GM23248 (cell line): ENCODE measurements at places on chromosomes 2 and 18.
A peak's percentile ranks its signal among the peaks of the same experiment; 100 is the strongest.

DNA sequence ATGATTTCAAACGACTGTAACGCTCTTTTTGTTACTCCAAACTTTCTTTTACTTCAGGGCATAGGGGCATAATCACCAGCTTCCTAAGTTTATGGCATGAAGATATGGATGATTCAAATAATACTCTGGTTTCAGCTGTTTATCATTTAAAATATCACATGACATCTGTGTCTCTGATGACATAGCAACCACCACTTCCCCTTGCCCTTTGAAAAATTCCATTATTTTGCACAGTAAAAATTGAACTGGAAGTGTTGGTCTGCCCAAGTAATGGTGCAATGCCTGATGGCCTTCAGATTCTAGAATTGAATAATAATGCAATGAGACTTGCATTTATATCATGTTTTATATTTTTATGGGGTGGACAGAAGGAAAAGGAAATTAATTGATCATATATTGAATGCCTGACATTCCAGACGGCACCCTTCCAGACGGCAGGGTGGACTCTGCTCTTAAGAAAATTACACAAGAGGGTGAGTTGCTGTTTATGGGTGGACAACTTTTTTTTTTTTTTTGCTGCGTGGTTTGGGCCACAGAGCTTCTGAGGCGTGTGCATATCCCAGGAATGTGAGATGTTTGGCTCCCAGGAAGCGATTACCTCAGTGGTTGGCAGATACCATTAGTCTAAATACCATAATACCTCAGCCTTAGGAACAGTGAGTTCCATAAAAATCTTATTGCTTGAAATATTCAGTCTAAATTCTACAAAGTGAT, 101.7 kb upstream of the ZNF521 start:
- peak; percentile 80 for DNase-seq

DNA sequence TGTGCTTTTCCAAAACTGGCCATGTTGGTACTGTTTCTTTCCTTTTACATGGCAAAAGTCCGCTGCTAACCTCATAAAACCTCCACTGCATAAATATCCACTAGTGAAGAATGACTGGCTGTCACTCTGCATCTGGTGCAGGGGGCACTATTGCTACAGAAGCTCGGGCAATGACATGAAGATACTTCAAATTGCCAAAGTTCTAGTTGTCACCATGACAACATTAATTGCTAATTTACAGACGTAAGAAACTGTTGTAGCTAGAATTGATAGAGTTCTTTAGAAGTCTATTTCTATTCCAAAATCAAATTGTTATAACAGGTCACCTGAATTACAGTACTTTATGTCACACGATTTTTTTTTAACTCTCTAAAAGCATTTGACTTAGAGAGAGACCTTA, 845 bp downstream of the CFAP210 start:
- peak; percentile 32 for DNase-seq

GRCh38 chr2:241071677-241072111, 30.4 kb downstream of the MTERF4 start:
- no peak for DNase-seq

- peak; percentile 46 for DNase-seq
Measured at GRCh38 chr2:40284797-40285196, 167.1 kb downstream of the SLC8A1 start.

- no peak for DNase-seq
Measured at GRCh38 chr18:44545359-44545985, 135.2 kb upstream of the SETBP1 start.

DNA sequence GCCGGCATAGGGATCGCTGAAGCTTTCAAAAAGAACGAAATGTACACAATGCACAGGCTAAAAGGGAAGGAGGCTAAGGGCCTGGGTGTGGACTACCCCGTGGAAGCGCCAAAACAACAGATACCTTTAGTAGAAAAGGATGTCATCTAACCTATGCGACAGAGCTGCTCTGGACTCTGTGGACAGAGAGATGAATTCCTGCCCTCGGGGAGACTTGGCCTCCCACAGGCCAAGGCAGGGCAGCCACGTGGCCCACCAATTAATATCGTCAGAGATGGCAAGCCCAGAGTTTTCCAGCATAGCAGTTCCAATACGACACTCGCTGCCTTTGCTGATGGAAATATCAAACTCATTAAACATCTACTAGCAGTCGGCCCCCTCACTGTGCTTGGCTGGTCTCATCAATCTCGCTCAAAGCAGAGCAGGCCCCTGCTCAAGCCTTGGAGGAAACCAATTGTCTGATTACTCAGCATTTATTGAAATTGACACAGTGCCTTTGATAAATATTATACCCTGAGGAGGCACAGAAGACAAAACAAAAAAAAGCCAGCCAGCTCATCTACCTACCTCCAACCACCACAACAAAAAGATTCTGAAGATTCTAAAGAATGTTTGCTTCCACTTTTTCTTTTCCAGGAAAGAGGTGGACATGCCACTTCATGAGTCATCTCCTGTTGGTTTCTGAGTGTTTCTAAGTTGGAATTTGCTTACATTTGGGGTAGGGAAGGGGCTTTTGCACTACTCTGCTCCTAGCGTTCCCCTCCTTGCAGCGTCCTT, 79.0 kb upstream of the ACAA2 start:
- no peak for DNase-seq

DNA sequence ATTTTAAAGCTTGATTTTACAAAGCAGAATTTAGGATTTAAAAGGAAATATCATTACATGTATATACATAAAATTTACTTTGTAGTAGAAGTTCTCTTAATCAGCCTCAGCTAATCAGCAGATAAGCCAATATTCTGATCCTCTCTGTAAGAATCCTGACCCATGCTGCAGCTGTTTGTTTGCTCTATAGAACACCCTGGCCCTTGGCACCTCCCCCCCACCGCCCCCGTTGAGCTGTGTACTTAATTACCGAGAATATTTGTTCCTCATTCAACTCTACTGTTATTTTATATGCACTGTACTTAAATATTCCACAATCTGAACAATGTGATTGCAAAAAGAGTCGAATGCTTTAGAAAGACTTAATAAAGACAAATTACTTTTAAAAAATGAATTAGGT, 98.0 kb downstream of the EVA1A start:
- no peak for DNase-seq

GRCh38 chr18:64713284-64713683, 564.4 kb upstream of the LINC00305 start:
- no peak for DNase-seq

- peak; percentile 84 for DNase-seq
Measured at GRCh38 chr2:60553495-60554073, at the start of gene BCL11A. Gene BCL11A, minus strand, starts transcription at chr2:60553654. Its CDS starts 384 bp downstream, at chr2:60553270.

DNA sequence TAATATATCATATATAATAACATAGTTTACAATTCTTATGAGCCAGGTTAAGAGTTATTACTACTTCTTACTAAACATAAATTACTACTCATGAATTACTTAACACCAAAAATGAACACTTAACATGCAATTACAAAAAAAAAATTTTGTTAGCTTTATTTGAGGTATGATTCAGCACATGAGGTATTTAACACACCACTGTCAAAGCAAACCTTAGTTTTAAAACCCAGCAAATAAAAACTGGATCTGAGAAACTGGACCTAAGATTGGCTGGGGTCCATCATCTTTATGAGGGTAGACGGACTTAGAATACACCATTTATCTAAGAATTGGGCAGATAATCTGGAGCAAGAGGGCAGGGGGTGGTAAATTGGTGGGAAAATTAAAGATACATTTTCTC, 81.8 kb upstream of the CREB1 start:
- peak; percentile 33 for DNase-seq
